NCI-H226 (cell line): ENCODE measurements at places on chromosomes 1 and 21.

GRCh38 chr1:18999359-18999758, 42.9 kb upstream of the IFFO2 start:
- DNase-seq, result no peak

DNA sequence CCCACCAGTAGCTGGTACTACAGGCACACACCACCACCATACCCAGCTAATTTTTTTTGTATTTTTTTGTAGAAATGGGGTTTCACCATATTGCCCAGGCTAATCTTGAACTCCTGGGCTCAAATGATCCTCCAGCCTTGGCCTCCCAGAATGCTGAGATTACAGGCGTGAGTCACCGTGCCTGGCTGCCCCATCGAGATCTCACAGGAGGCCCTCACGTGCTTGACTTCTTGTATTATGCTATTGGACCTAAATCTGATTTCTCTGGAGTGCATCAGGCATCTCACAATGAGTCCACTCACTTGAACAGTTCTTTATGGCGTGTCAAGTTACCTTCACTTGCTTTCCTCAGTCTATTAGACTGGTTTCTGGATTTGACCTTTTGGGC, 9.3 kb upstream of the RSRP1 start:
- no peak for DNase-seq

DNA sequence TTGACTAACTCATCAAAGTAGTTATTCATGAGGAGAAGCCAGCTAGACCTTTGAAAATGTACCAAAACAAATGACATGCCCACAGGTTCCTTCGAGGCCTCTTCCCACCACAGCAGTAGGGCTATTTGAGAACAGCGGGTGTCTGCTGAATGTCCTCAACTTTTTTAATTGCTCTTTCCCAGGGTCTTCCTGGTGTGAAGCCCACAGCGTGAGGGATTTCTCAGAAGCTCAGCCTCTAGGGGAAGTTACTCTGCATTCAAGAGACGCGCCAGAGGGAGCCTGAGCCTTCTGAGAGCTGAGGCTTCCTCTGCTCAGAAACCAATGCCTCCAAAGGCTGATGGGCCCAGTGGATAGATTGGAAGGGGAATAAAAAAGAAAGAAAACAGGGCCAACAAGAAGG, 153.6 kb downstream of the OLFM3 start:
- DNase-seq, result no peak

- no peak for DNase-seq
Measured at GRCh38 chr21:42071146-42071737, at the start of gene UMODL1. Gene UMODL1 (plus strand): TSS chr21:42071317. CDS start chr21:42071317, 0 bp downstream.

- DNase-seq, result no peak
Measured at GRCh38 chr21:44354001-44354405, 582 bp downstream of the TRPM2 start.

- no peak for DNase-seq
Measured at GRCh38 chr21:18608226-18608625, 204.6 kb upstream of the TMPRSS15 start.

- DNase-seq, result no peak
Measured at GRCh38 chr1:235997931-235998330, 67.0 kb downstream of the NID1 start.

GRCh38 chr1:244150665-244151064, 99.6 kb downstream of the ZBTB18 start:
- DNase-seq, result no peak

GRCh38 chr1:93419344-93419743, 28.6 kb upstream of the FNBP1L start:
- no peak for DNase-seq

- DNase-seq, result peak; percentile 24
Measured at GRCh38 chr1:154533952-154534844, 24.3 kb downstream of the UBE2Q1 start.

GRCh38 chr21:46544824-46545223, 60.1 kb downstream of the S100B start:
- no peak for DNase-seq

DNA sequence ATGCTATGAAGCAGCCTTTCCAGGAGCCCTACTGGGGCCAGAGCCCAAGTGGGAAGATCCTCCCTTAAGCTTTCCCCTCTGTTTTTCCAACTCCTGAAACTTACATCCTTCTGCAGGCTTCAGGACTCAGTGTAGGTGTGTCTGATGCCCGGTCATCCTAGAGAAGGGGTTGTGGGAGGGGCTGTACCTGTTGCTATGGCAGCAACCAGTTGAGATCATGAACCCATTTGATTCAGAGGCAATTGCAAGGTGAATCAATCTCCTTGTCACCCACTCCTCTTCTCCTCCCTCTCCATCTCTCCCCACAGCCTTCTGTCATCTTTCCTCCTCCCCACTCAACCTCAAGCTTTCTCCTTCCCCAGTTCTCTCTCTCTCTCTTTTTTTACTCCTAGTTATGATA, 151.8 kb downstream of the CACNA1E start:
- no peak for DNase-seq

DNA sequence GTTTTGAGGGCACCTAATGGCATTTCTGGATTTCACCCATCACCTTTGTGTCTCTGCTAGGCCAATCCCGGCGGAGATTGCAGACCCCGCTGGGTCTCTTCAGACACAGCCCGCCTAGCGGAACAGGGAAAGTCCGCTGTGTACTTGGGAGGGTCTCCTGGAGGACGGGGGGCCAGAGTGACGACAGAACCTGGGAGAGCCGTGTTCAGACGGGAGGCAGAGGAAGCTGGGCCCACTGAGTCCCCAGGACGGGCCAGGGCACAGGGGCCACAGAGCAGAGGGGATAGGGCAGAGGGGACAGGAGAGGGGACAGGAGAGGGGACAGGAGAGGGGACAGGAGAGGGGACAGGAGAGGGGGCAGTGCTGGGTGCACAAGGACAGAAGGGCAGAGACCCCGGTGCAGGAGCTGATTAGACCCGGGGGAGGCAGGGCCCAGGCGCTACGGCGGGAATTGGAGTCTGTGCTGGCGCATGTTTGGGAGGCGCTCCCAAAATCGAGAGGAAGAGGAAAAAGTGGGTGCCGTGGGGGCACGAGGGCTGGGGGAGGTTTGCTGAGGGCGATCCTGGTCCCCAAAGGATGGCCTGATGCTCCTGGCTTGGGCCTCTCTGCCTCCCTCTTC, 12.7 kb downstream of the TRPM2 start:
- DNase-seq, result no peak

DNA sequence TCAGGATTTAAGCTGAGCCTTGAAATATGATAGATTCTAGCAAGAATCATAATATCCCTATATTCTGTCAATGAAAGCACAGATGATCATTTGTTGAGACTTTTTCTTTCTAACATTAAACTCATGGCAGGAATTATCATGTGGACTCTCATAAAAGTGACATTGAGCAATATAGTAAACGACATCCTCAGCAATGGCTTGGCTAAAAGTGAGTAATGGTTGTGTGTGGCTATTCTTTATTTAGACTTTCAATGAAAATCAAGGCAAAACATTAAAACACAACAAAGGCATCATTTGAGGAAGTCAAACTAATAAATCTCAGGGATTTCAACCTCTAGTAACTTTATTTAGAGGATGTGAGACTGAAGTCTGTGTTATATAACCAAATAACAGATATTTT, 257.8 kb upstream of the ADGRL4 start:
- no peak for DNase-seq

DNA sequence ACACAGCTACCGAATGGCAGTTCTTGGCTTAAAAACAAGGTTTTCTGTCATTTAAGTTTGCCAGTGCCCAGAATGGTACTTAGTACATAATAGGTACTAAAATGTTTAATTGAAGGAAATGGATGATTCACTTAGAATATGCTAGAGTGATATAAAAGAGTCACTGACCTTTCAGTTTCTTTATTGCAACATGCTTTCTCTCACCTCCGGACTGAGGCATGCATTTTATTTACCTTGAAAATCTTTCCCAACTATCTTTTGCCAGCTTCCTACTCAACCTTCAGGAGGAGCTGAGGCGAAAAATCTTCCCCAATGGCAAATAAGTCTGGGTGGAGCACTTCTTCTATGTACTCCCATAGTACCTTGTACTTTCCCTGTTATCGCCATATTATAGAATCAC, 244.9 kb downstream of the ZNF648 start:
- no peak for DNase-seq

- DNase-seq, result no peak
Measured at GRCh38 chr1:111719674-111720132, 19.5 kb downstream of the INKA2 start.

GRCh38 chr1:228988664-228989063, 253.4 kb downstream of the RHOU start:
- no peak for DNase-seq

DNA sequence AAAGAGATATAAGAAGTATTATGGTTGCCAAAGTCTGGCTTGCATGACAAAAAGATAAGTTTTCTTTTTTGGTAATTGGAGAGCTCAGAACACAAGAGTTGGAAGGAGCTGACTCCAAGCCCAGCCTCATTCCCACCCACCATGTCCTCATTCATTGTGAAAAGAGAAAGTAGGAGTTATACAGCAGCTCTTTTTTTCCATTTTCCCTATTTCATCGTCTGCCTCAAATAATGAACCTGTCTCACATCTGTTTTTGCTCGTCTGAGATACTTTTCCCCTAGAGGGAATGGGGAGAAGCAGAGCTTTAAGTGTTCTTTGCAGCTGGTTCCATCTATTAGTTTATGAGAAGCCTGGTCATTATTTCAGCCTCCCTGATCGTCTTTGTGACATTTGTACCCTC, 34.7 kb downstream of the AGT start:
- no peak for DNase-seq
